ENCODE measurements at places on chromosomes 1 and 21.

DNA sequence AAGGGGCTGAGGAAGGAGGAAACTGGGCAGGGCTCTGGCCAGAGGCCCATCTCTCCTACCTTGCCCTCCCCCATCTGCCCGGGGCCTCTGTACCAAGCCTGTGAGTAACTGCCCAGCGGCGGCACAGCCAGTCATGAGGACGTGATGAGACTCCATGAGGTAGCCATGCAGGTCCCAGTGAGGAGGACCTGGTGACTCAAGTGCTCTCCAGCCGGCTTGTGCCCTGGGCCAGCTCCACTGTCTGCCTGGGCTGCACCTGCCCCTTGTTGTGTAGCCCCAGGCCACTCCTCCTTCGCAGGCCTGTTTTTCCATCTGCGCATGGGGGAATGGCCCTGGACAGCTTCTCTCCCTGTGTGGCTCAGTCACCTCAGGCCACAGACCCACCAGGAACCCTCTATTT, 42.0 kb upstream of the PADI1 start:
- no peak for DNase-seq

- no peak for DNase-seq
Measured at GRCh38 chr1:182671750-182672486, 12.5 kb downstream of the RGS8 start.

- no peak for DNase-seq
Measured at GRCh38 chr1:160542303-160542945, 19.4 kb upstream of the SLAMF6 start.

DNA sequence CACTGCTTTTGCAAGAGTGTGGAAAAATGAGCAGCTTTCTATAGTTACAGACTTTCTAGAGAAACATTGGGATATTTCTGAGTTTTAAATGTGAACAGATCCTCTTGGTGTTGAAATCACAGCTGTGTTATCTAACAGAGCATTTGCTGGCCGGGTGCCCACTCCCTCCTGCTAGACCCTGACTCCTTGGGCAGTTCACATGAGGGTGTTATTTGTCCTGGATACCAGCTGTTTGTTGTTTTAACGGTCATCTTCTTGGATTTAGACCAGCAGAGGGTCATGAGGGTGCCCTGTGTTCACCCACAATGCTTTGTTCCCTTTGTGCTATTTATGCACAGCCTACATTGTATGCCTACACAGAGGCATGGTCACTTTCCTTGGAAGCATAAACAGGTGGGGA, 67.1 kb downstream of the CENPF start:
- DNase-seq = no peak

GRCh38 chr1:55825461-55825860, 610.3 kb upstream of the USP24 start:
- DNase-seq = no peak

GRCh38 chr1:109919303-109919702, 8.7 kb downstream of the CSF1 start:
- no peak for DNase-seq

GRCh38 chr1:168138134-168138533, 1.4 kb upstream of the GPR161 start:
- DNase-seq = no peak

GRCh38 chr1:109777980-109778625, 14.4 kb upstream of the EPS8L3 start:
- no peak for DNase-seq

DNA sequence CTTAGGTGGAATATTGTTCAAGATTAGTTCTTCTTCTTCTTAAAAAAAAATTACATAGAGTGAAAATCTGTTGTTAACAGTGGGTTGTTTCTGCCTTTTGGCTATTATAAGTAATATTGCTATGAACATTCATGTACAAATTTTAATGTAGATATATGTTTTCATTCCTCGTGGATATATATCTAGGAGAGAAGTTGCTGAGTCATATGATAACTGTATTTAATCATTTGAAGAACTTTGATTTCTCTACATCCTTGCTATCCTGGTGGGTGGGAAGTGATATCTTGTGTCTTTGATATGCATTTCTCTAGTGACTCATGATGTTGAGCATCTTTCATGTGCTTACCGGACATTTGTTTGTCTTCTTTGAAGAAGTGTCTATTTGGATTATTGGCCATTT, 29.9 kb downstream of the MAST2 start:
- no peak for DNase-seq

DNA sequence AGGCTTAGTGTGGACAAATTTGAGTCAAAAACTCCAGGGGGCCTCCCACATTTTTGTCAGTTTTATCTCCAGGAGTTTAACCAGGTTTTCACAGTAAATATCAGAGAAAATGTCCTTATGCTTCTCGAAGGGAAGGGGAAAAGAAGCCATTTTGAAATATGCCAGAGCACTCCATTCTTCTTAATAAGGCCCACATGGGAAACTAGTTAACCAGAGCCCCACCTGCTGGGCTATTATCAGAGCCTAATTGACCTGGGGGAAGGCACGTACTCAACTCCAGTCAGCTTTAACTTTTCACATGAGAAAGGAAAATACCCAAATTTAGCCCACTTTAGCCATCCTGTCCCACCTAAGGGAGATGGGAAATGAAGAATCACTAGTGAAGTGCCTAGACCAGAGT, 296.3 kb downstream of the PTBP2 start:
- no peak for DNase-seq

GRCh38 chr1:37238364-37239224, 204.3 kb upstream of the GRIK3 start:
- DNase-seq = no peak

DNA sequence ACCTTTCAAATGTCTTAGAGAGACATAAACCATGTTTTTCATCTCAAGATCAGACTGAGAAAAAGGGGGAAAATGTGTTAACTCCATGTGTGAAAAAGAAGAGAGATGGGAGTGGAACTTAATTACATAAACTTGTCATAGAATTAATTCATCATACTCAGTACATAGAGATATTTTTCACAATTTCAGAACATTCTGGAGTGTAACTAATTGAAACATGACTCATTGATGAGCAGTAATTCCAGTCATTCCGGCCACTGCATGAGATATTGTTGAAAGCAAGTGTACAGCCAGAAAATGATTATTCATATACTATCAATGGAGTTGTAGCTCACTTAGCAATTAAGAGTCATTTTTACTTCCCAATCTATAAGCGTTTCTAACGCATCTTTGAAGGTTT, 739.3 kb downstream of the LTN1 start:
- DNase-seq = no peak

- no peak for DNase-seq
Measured at GRCh38 chr1:153342178-153342577, 6.5 kb downstream of the PGLYRP4 start.

- no peak for DNase-seq
Measured at GRCh38 chr1:206502812-206503211, 4.5 kb upstream of the RASSF5 start.

DNA sequence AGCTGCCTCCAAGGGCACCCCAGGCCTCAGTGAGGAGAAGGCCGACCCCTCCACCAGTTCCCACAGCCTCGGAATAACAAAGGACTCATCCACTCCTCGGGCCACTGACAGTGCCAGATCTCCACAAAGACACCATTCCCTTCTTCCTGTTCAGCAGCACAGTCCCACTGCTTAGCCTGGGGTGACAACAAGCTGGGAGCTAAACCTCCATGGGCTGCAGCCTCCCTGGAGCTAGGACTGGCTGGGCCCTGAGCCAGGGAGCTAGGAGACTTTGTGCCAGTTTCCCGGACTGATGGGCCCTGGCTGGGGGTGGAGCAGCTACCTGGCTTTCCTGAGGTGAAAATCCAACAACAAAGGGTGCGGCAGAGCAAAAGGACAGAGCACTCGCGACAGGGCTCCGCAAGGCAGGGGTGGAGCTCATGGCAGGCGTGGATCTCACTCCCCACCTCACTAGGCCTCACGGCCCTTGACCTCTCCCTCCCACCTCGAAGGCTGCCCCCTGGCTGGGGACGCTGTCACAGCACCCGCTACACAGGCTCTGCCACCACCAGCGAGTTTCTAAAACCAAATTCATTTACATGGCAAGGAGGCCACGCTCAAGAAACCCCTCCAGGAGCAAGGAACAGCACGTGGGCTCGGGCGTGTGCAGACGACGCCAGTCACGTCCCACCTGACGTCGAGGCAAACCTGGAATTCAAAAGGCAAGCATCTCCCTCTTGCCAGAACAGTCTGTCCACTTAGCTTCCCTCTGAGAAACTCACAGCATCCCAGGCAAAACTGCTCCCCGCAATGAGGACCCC, 13.8 kb downstream of the SLC35E2B start:
- no peak for DNase-seq

GRCh38 chr1:223016381-223016780, 126.7 kb downstream of the TLR5 start:
- DNase-seq = no peak

DNA sequence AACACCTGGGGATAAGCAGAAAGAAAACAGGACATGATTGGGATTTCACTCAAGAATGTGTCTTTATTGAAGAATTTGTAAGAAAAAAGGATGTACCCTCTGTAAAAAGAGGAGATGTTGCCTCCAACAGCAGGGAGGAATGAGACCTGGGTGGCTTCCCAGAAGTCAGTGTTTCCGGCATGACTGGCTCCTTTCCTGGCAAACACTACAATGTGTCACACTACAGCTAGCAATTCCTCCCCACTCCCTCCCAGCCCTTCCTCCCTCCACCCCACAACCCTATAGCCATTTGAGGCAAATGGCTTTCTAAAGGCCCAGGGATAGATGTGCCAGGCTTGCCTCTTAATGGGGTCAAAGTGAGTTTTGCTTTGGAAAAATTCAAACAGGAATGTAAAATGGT, 11.5 kb upstream of the COL8A2 start:
- DNase-seq = no peak

- DNase-seq = no peak
Measured at GRCh38 chr21:16376673-16377072, 646.9 kb downstream of the USP25 start.

DNA sequence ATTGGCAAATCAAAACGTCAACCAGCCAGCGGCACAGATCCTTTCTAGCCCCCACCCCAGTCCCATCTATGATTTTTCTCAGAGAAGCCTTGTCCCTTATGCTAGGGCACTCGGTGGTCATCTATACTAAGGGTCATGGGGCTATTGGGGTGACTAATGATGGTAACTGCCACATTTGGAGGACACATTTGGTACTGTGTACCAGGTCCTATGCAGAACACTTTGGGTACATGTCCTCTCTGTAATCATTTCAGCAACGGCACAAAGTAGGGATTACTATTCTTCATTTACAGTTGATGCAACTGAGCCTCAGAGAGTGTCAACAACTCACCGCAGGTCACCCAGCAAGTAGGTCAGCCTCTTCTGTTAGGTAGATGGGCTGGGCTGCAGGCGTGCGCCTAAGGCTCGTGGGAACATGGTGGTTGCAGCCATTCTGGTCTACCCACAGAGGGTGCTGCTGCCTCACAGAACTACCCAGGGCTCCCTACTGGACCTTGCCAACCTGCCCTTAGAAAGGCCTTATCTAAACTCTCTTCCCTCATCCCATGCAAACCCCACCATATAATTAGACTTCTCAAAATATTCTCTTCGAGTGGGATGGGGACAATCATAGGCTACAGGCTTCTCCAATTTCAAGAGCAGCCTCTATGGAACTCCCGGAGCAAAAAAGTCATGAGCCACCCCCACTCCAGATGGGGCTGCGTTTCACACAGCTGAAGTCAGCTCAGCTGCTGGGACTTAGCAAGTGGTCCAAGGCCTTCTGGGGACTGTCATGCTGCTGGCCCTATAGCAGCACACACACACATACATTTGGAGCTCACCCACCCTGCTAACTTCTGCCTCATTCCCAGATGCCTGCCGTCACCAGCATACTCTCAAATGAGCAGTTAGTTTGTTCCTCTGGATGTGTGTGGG, 5.8 kb upstream of the SDHB start:
- peak; percentile 58 for DNase-seq

- no peak for DNase-seq
Measured at GRCh38 chr1:6732942-6733341, 31.3 kb upstream of the DNAJC11 start.

DNA sequence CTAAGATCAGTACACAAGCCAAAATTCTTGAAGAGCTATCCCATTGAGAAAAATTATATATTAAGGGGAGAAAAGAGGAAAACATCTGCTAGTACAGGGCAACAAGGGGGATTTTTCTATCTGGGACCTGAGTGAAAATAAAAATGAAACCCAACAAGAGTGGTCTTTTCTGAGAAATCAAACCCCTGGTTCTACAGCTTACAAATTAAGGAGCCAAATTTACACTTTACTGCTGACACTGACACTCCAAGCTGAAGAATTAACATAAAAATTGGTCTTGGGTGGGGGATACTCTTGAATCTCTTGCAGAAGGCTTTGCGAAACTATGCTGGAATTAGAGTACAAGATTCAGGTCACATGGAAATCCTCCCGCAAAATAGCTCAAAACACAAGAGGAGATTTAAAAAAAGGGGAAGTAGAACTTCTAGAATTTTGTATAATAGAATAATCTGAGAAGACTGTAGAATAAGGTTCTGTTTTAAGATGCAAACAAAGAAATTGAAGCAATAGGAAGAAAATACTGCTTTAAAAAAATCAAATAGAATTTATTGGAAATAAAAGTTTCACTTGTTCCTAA, 32.1 kb upstream of the HSPA13 start:
- DNase-seq = no peak

GRCh38 chr1:244730153-244730933, 77.4 kb downstream of the DESI2 start:
- DNase-seq = no peak

GRCh38 chr21:16872616-16873015, 640.2 kb upstream of the CXADR start:
- DNase-seq = no peak

DNA sequence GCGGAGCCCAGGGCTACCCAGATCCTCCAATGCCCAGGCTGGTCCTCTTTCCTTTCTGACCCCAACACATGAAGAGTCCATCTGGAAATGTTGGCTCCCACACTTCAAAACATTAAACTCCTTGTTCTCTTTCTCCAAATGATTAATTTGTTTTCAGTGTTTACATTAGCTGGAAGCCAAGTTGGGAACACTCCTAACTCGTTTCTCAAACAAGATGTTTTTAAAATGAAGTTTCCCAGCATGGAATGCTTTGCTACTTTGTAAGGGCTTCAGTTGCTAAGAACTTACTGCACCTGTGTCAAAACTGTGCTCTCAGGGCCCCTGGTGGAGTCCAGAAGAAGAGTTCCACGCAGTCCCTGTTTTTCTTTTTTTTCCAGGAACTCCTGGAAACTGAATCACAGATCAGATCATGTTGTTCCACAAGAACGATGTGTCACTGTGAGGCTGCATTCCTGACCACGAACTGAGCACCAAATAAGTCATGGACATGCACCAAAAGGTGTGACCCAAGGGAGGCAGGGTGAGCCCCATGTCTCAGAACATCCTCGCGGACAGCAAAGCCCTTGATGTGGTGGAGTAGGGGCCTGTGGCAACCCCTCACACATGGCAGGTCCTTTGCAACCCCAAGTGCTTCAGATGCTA, 257.3 kb downstream of the KCNJ6 start:
- DNase-seq = no peak

DNA sequence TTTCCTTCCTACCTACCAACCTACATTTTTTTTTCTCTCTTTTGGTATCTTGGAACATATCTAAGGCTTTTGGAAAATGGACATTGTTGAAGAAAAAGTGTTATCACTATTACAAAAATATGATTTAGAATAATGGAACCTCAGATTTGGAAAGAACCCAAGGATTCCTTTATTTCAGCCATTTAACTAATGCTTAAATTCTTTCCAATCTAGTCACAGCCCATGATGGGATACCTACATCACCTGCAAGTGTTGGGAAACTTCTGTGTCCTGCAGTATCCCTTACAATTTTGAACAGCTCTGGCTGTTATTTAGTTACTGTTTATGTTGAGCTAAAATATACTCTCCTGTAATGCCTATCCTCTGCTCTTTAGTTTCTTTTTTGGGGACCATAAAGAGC, 22.3 kb upstream of the APOBEC4 start:
- DNase-seq = no peak

Measured in GDM1 (cell line).